Anterior cingulate cortex (tissue), 58 donors: ENCODE measurements at places on chromosomes 3 and 15.

DNA sequence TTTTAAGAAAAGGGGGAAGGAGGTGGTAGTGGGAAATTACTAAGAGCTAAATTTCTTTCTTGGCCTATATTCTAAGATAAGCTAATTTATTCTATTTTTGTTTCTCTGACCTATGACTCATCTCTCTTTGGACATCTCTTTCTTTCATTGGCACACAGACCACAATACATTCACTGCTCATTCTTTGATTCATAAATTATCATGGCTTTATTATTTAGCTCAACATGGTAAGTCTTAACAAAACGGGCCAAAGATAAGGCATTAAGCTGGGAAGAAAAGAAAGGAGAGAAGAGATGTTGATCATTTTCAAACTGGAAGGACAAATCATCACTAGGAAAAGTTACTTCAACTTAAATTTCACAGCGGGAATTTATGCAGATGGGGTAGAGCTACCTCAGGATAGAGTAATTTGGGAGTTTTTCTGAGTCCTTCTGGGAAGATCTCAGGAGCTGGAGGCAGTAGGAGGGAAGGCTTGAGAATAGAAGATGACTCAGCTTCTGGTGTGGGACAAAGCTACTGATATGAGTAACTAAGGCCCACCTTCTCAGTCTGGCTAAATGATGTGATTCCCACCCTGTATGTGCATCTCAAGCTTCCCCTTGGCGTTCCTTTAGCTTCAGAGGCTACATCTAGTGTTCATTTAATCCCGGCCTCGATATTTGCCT lies 7.5 kb upstream of the ALCAM start:
- DNase-seq = no peak

- DNase-seq = no peak
Measured at GRCh38 chr3:191363221-191363620, 32.9 kb upstream of the UTS2B start.

- no peak for DNase-seq
Measured at GRCh38 chr3:6216135-6217026, 644.5 kb upstream of the GRM7 start.

DNA sequence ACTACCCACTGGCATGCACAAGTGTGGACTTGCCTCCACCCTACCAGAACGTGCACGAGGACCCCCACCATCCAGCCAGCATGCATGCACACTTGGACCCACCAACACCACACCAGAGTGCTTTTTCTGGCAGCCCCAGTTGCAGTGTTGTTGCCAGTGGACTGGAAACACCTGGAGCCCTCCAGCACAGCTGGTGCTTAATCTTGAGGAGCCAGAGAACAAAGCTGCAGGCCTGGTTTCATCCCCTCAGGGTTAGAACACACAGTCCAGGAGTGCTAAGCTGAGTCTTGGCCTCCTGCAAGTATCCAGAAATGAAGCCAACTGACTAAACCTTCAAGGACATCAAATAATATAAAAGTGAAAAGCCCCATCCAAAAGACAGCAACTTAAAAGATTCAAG lies 888.0 kb downstream of the NTRK3 start:
- no peak for DNase-seq
